Kidney (tissue), 22 donors: ENCODE measurements at places on chromosomes 13 and 19. TPM values are rescaled to one million over a fixed set of nuclear protein-coding genes. Genes with fewer than 3 reads are reported as not detected.

Gene LILRB4
- total RNA-seq, result 9.9 TPM

Gene ZNF723
- not detected for total RNA-seq

Gene OR10H1
- total RNA-seq, result 0.09 TPM

Gene VSIG10L
- total RNA-seq, result 1.8 TPM

Gene RPL36
- total RNA-seq, result 564 TPM

Gene FAM124A
- total RNA-seq, result 3.5 TPM

Gene SYT3
- 0.63 TPM for total RNA-seq

Gene SLITRK6
- total RNA-seq, result 0.09 TPM

Gene R3HDM4
- total RNA-seq, result 71.4 TPM

Gene PSG5
- not detected for total RNA-seq

Gene CEBPA
- total RNA-seq, result 7.1 TPM

Gene OVOL3
- not detected for total RNA-seq

Gene SYCN
- total RNA-seq, result not detected

Gene DNAJC3
- total RNA-seq, result 65.9 TPM

Gene CEACAM8
- total RNA-seq, result not detected

Gene PNMA8A
- 16.2 TPM for total RNA-seq

Gene CRB3
- 58.2 TPM for total RNA-seq

Gene HIPK4
- 0.09 TPM for total RNA-seq

Gene KPNA3
- total RNA-seq, result 22.3 TPM

Gene SRRM5
- total RNA-seq, result 0.28 TPM

Gene GEMIN7
- 17.2 TPM for total RNA-seq

Gene FFAR1
- total RNA-seq, result not detected

Gene SCN1B
- 24.1 TPM for total RNA-seq

Gene FCGBP
- total RNA-seq, result 51.7 TPM

Gene ACP7
- not detected for total RNA-seq

Gene KCNN4
- total RNA-seq, result 6.1 TPM

Gene TMEM238
- 24.3 TPM for total RNA-seq

Gene CALR3
- total RNA-seq, result not detected

Gene NR2F6
- total RNA-seq, result 46.8 TPM

Gene CYP4F8
- not detected for total RNA-seq

Gene RHPN2
- 50.3 TPM for total RNA-seq
